Lower lobe of right lung (tissue), 2 donors: ENCODE measurements at places on chromosomes 13 and 19. TPM values are rescaled to one million over a fixed set of nuclear protein-coding genes. Genes with fewer than 3 reads are reported as not detected.

ZNF566 gene
- total RNA-seq = 11.3 TPM

SYCN gene
- not detected for total RNA-seq

PCDH17 gene
- total RNA-seq = 40.9 TPM

- no peaks in the 10 kb centered on the region for H3K27me3 ChIP-seq
- H3K4me3 ChIP-seq = no peak overlapping the region
- no peaks in the 10 kb centered on the region for H3K4me1 ChIP-seq
- peaks cover 9% of the 10 kb centered on the region for H3K36me3 ChIP-seq
- no peak overlapping the region for H3K27ac ChIP-seq
Measured at GRCh38 chr19:52343548-52343947, 7.5 kb downstream of the ZNF610 start.

EPS8L1 gene
- 28.1 TPM for total RNA-seq

DNA sequence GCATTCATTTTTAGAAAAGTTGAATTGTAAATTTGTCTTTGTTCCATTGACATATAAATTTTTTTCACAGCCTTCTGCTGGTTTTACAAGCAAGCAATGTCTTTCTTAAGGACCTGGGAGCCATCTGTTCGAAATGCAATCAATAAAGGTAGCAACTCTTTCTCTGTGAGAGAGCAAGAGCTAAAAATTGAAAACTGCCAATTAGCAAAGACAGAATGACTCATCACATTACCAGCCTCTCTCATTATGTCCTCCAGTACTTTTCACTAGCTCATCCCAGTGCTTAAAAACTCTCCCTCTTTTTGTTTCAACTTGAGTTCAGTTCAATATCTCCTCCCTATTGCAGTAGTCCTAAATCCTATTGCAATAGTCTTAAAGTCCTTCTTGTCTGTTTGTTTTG is 760.7 kb upstream of the SLITRK6 start:
- H3K27ac ChIP-seq = no peak overlapping the region
- no peak for DNase-seq
- H3K36me3 ChIP-seq = no peaks in the 10 kb centered on the region
- no peaks in the 10 kb centered on the region for H3K27me3 ChIP-seq
- H3K4me1 ChIP-seq = no peaks in the 10 kb centered on the region

GRCh38 chr13:96992633-96993032 is 1.6 kb downstream of the OXGR1 start:
- peaks cover 30% of the 10 kb centered on the region for H3K27me3 ChIP-seq
- no peaks in the 10 kb centered on the region for H3K36me3 ChIP-seq
- DNase-seq = no peak
- H3K4me1 ChIP-seq = peaks cover 6% of the 10 kb centered on the region

- no peak overlapping the region for H3K27ac ChIP-seq
- H3K36me3 ChIP-seq = no peaks in the 10 kb centered on the region
- no peaks in the 10 kb centered on the region for H3K27me3 ChIP-seq
- no peaks in the 10 kb centered on the region for H3K4me1 ChIP-seq
- no peak overlapping the region for H3K4me3 ChIP-seq
Measured at GRCh38 chr13:76019421-76020044, 383.4 kb downstream of the LMO7 start.

DNA sequence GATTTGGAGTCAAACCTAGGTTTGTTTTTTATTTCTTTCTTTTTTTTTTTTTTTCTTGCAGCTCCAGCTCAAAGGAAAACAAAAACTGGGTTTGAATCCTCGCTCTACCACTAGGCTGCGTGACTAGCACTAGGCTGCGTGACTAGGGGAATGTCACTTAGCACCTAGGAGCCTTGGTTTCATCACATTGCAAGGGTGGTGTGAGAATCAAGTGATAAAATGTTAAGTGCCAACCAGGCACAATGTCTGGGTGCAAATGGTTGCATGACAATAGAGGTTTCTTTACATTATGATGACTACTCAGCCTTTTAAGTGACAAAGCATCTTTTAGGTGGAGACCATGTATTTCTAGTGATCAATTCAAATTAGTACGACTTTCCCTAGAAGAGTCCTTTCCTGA is 27.9 kb downstream of the RCBTB2 start:
- no peaks in the 10 kb centered on the region for H3K36me3 ChIP-seq
- DNase-seq = no peak
- no peak overlapping the region for H3K4me3 ChIP-seq
- H3K4me1 ChIP-seq = peaks cover 31% of the 10 kb centered on the region

DNA sequence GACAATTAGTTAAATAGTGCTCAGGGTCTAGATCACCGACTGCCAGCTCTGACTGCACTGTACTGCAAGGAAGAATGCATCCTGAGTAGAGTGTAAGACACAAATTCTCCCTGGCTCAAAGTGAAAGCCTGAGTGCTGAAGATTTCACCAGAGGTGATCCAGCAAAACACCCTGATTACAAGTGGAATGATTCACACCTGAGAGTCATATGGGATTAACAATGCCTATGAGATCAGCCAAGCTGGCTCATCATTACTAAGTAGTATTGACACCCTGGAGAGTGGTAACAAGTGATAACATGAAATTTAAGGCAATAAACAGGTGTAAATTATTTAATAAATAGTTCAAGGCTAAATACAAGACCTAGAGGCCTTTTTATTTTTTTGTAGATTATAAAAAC is 403.8 kb upstream of the PRR20A start:
- H3K36me3 ChIP-seq = no peaks in the 10 kb centered on the region
- no peaks in the 10 kb centered on the region for H3K27me3 ChIP-seq
- no peak for DNase-seq
- H3K4me1 ChIP-seq = no peaks in the 10 kb centered on the region

ZNF726 gene
- total RNA-seq = 3.2 TPM

SHISA7 gene
- total RNA-seq = not detected

PRKCG gene
- not detected for total RNA-seq

DNA sequence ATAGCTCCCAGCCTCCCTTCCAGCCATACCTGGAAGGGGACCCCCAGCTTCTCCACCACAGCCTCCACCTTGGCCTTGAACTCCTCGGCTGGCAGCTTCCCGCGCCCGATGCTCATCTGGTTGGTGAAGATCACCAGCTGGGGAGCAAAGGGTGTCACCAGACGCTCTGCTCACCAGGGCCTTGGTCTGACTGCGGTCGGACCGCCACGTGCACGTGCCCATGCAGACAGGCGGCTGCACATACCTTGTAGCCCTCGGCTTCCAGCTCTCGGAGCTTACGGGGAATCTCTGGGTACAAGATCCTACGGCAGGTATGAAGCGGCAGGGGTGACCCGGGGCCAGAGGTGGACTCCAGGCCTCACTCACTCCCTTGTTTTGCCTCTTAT is 3.4 kb downstream of the PNKP start:
- H3K27ac ChIP-seq = no peak overlapping the region
- peaks cover 36% of the 10 kb centered on the region for H3K4me1 ChIP-seq
- no peak for DNase-seq
- peaks cover 59% of the 10 kb centered on the region for H3K36me3 ChIP-seq

DNA sequence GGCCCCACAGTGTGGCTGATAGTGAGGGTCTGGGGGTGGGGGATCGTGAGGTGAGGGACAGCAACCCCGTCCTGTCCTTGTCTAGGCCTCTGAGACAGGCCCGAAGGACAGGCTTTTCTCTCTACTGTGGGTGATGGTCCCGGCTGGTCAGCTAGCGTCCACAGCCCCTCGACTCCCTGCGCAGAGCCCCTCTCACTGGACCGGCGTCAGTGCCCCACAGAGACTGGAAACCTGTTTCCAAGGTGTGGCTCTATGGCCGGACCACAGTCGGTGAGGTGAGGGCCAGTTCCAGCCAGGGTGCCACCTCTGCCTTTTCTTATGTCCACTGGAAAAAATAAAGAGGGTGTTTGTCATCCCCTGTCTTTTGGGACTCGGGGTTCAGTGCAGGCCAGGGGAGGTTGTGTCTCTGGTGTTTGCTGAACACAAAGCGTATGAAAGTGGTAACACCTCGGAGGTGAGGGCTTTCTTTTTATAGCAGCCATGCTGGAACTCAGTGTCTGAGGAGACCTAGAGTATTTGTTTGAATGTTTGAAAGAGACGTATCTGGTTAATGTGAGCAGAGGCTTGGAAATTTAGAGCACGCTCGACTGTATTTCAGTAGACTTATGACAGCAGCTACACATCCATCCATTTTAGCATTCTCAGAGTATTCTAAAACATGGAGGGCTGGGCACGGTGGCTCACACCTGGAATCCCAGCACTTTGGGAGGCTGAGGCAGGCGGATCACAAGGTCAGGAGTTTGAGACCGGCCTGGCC is 22.8 kb downstream of the ATP11A start:
- H3K4me1 ChIP-seq = peaks cover 54% of the 10 kb centered on the region
- H3K36me3 ChIP-seq = no peaks in the 10 kb centered on the region
- no peaks in the 10 kb centered on the region for H3K27me3 ChIP-seq
- H3K27ac ChIP-seq = peak overlapping the region; percentile 76
- no peak for DNase-seq
